Effector memory CD4-positive, alpha-beta T cell (primary cell): ENCODE measurements at places on chromosomes 11 and 22.
A peak's percentile ranks its signal among the peaks of the same experiment; 100 is the strongest.

DNA sequence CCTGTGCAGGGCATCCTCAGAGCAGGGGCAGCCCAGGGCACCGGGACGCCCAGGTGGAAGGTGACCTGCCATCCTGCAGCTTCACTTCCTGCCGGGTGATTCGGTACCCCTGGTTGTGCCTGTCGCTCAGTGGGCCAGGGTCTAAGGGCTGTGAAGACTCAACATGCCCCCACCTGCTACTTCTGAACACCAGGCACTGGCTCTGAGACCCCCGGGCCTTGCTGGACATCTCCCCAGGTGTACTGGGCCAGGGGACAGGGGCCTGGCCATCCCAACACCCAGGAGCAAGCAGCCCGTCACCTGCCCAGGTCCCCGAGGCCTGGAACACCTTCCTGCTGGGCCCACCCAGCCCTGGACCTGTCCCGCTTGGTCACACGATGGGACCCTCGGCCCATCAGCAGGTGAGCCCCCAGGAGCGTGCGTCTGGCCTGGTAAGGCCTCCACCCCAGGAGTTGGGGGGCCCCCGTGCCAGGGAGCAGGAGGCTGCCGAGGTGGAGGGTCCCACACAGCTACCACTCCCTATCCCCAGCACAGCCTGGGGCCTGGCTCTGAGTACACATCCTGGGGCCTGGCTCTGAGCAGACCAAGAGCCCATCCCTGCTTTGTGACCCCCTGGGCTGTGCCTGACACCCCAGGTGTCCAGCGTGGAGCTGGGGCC is 3.9 kb upstream of the MUC5B start:
- DNase-seq: no peak

GRCh38 chr11:59801160-59801706 is 9.3 kb downstream of the MRPL16 start:
- DNase-seq: no peak

GRCh38 chr22:36201630-36202319 is at the start of gene APOL4:
Gene APOL4 (minus strand): TSS chr22:36201809. CDS start chr22:36201734, 75 bp downstream.
- no peak for DNase-seq

DNA sequence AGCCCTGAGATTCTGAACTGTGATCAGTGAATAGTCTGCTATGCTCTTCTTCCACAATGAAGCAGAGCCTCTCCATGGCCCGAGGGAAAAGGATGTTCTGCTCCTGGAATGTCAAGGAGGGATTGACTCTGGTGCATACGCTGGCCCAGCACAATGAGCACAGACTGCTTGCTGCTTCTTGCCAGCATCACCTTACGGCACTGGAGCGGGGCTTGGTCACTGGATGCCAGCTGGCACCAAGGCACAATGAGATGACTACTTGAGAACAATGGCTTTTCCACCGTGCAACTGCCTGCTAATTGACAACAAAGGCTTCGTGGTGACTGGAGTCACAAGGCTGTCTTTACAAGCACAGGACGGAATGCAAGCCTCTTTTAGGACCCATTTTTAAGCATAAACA is 139.2 kb downstream of the DSCAML1 start:
- DNase-seq: no peak

GRCh38 chr22:25002241-25002985 is 49.9 kb downstream of the KIAA1671 start:
- DNase-seq: no peak

DNA sequence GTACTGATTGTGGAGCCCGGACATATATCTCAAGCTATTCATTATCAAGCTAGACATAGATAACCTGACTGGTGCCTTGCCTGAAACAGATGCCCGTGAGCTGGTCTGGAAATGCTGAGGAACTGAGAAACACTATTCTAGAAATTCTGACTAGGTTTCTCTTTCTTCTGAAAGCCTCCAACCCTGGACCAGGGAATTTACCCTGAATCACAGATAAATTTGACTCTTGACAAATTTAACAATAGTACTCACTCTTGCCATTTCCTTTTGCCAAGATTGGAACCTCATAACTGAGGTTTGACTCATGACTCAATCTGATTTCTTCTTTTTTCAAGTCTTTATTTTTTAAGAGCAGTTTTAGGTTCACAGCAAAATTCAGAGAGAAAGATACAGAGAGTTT is 189.6 kb upstream of the SYN3 start:
- DNase-seq: no peak

DNA sequence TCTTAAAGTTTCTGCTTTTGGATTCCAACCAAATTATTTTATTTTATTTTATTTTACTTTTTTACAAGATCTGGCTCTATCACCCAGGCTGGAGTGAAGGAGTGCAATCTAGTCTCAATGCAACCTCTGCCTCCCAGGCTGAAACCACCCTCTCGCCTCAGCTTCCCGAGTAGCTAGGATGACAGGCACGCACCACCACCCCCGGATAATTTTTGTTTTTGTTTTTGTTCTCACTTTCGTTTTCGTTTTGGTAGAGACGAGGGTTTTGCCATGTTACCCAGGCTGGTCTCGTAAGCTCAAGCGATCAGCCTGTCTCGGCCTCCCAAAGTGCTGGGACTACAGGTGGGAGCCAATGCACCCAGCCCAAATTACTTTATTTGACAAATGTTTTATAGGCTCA is 219.8 kb downstream of the ETS1 start:
- peak; percentile 34 for DNase-seq

- DNase-seq: no peak
Measured at GRCh38 chr11:102415304-102415916, 37.2 kb downstream of the TMEM123 start.

- DNase-seq: no peak
Measured at GRCh38 chr22:31332886-31333285, 13.3 kb downstream of the PATZ1 start.
